ENCODE measurements at places on chromosomes 7 and 10. TPM values are rescaled to one million over a fixed set of nuclear protein-coding genes. Genes with fewer than 3 reads are reported as not detected.

The ITGA8 gene
- total RNA-seq, result not detected

- DNase-seq, result no peak
Measured at GRCh38 chr10:30704026-30704600, 74.6 kb upstream of the LYZL2 start.

GRCh38 chr10:79018521-79019011 is 50.2 kb upstream of the ZMIZ1 start:
- DNase-seq, result no peak

- DNase-seq, result no peak
Measured at GRCh38 chr10:122387572-122387971, 13.1 kb downstream of the PLEKHA1 start.

- DNase-seq, result no peak
Measured at GRCh38 chr10:32379950-32380551, 33.1 kb upstream of the EPC1 start.

GRCh38 chr7:20343941-20344340 is 13.2 kb downstream of the ITGB8 start:
- no peak for DNase-seq

GRCh38 chr7:100539436-100540006 is 518 bp downstream of the AGFG2 start:
- DNase-seq, result peak; percentile 32

- DNase-seq, result no peak
Measured at GRCh38 chr10:84613336-84614021, 285.1 kb downstream of the CCSER2 start.

DNA sequence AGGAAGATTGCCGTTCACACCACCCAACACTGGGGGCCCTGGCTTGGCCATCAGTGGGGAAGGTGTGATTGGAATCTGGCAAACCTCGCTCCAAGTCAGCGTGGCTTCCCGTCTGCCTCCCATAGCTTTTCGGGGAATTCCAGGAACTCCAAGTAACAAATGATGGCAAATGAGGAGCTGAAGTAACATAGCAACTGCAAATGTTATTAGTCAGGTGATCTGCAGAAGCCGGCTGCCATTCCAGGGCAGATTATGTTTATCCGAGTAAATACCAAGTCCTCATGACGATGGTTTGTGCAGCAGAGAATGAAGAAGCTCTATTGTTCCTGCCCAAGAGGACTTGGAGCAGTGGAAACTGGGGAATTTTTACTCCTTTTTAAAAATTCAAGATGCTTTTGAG is 270.5 kb upstream of the PODXL start:
- no peak for DNase-seq

DNA sequence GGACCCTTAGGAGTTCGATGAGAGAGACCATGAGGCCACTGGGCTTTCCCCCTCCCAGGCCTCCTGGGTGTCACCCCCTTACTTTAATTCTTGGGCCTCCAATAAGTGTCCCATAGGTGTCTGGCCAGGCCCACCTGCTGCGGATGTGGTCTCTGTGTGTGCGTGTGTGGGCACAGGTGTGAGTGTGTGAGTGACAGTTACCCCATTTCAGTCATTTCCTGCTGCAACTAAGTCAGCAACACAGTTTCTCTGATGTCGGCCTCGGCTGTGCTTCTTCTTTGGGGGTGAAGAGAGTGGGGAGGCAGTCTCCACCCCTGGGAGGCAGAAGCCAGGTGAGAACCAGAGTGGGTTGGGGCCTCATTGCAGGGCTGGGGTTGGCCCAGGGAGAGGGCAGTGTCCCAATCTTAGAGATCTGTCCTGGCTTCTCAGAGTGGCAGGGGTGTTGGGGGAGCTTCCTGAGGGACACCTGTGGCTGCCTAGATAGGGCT is 1.5 kb downstream of the PVRIG start:
- peak; percentile 83 for DNase-seq

Measured in activated CD8-positive, alpha-beta T cell treated with anti-CD3 and anti-CD28 coated beads, Interleukin-2, amount 10 ng/mL, durations not matched to agents 7 days and 5 days (primary cell).